Left hindlimb (tissue), 1 donor: ENCODE measurements at places on chromosomes 1 and 21.

GRCh38 chr1:27350663-27351540, 9.1 kb downstream of the SYTL1 start:
- no peak for DNase-seq

DNA sequence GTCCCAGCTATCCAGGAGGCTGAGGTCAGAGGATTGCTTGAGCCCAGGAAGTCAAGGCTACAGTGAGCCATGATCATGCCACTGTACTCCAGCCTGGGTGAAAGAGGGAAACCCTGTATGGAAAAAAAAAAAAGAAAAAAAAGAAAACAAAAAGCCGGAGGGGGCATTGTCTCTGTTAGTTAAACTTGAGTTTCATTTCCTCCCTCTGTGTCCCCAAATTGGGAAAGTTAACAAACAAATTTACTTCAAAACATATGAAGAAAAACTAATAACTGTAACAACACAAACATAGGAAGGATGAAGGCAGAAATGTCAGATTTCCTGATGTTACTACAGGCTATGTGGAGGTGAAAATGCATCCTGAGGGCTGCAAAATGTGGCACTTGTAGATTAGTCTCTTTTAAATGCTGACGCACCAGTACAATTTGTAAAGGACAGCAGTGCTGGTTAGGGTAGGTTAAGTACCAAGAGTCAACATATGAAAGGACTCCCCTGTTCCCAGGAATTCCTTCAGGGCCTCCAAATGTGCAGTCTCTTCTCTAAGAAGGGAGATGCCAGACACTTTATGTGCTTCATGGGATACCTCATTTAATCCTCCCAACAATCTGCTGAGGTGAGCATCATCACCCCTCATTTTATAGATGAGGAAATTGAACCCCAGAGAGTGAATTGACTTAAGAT, 52.9 kb downstream of the DEGS1 start:
- no peak for DNase-seq

DNA sequence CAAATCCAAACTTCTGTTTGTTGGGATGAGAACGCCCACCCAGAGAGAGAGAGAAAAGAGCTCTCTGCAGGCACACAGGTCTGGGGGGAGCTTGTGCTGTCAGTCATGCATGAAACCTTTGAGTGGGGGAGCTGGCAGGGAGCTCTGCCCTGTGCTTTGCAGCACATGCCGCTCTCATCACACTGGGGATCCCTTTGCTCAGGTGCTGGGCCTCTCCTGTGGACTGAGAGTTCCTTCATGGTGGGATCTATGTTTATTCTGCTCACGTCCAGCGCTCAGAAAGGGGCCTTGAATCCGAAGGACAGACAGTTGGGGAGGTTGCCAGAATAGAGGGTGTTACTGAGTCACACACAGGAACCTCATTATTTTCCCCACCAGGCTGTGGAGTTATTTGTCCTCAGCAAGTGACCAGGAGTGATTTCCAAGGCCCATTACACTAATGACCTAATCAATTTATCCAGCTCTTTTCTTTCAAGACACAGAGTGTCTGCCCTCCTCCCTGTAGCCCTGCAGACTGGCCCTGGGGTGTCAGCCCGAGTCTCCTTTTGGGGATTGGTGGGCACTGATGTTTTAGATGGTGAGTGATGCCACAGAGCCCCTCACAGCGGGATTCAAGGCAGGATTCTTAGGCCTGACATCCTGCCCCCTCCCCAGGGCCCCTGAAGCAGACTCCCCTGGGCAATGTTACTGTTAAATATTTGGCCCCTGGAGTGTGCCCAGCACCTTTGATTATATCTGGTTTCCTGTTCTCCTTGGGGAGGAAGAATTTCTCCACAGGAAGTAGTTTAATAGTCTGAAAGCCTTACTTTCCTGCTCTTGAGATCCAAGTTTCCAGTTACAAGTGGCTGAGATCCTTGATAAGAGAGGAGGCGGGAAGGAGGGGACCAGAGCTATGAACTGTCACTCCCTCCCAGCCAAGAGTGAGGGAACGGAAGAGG, 22.3 kb downstream of the MYBPH start:
- no peak for DNase-seq

- no peak for DNase-seq
Observed at GRCh38 chr1:215569986-215570824, 3.1 kb downstream of the KCTD3 start.

DNA sequence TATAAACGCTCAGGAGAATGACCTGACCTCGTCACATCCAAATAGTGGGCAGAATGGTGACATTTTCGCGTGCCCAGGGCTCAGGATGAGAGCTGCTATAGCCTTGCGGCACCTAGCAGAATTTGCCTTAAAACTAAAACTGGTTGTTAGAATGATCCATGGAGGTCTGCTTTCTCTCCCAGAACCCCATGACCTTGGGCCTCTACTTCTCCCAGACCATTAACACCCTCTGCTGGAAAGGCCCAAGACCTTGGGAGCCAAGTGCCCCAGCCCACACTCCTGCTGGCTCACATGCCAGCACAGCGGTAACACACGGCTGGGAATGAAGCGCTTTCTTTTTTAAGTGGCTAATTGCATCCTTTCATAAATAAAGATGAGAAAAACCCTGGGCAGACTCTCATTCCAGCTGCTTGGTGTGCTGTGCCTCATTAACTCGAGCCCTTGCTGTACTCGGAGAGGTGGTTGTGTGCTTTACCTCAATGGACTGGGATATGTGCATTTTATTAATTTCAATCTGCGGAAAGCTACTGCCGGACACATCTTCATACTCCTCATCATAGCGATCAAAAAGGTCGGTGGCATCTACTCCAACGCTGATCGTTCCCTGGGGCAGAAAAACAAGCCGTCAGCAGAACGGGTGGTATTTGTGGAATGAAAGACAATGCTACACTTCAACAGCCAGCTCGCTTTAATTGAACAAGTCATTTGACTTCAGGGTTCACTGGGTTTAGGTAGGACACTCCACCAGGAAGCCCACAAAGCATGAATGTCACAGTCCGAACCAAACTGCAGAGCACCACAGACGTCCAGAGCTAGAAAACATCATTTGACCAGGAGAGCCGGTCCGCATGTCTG, 29.0 kb downstream of the THAP3 start:
- DNase-seq: no peak

DNA sequence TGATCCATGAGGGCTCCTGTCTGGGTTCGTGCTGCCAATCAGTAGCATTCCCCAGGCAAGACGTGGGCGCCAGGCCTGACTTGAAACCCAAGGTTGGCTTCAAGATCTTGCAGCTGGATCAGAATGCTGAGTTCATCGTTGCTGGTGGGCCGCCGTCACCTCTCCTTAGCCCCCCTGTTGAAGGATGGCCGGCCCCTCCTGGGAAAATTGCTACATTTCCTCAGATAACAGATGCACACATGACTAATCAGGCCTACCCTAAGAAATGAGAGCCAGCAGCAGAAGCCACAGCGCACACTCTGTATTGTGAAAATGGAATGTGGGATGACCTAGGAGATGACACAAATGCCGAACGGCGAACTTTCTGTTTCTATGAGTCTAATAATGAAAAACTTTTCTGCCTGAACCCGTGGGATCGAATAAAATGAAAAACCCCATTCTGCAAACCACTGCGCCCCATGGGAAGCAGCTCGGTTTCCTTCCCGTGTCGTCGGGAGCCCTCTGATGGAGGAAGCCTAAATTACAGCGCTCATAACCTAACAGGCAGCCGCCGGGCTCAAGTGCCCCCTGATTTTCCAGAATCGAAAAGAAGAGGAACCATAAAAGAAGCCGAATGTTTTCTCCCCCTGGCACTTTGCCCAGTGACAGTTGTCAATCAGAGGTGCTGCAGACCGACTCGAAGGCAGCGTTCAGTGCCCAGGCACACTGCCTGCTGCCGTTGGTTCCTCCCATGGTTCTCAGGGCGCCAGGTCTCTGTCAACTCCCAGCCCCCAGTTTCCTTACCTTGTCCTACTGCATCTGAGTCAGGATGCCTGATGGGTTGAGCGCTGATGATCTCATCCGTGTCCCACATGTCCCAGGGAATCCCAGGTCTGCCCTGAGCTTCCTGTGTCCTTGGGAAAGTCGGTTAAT, 38.2 kb upstream of the H6PD start:
- peak; percentile 67 for DNase-seq

DNA sequence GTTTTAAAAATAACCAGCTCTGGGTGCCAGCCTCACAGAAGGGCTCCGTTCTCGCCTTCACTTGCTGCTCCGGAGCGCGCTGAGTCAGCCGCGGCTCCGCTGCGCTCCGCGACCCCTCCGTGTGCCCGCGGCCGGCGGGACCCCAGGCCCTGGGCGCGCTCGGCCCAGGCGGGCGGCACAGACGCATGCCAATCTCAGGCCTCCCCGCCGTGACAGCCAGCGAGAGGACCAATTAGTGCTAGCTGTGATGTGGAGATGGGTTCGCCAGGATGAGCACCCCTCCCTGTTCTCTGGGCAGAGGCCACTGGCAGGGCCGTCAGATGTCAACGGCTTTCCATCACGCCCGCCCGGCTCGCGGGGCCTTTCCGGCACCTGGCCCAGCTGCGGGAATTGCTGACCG, 293.8 kb downstream of the SPATA17 start:
- DNase-seq: no peak

GRCh38 chr1:168520832-168521231, 23.0 kb downstream of the XCL2 start:
- no peak for DNase-seq

- DNase-seq: no peak
Observed at GRCh38 chr1:215377746-215378145, 189.4 kb upstream of the KCTD3 start.

DNA sequence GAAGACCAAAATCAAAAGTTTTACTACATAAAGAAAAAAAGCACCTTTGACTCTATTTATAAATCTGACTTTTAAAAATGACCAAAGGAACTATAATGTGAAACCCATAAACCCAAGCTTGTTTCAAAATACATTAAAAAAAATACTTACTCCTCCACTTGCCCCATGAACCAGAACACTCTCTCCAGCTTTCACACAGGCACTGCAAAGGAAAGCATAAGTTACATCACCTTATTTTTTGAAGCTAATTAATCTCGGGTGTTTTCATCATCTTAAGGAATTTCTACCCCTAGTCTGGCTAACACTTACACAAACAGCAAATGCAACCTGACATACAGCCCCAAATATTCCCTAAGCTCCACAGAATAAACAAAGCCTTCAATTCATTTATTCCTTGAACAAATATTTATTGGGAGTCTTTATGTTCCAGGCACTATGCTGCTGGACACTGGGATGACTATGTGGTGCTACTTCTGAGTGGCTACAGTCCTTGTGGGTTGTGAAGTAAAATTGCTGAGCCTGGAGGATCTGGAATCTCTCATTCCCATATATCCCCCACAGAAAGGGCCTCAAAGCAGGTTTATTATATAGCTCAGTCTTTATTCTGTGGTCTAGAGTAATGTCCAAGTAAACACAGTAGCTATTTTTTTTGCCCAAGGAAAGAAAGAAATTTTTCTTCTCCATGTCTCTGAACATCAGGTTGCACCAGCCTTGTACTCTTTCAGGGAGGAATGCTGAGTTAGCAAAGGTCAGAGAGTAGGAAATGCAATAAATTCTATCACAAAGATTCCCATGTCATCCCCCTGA, 18.2 kb downstream of the CRYZ start:
- no peak for DNase-seq

- DNase-seq: peak; percentile 37
Observed at GRCh38 chr1:240706150-240706935, 94.4 kb upstream of the GREM2 start.

DNA sequence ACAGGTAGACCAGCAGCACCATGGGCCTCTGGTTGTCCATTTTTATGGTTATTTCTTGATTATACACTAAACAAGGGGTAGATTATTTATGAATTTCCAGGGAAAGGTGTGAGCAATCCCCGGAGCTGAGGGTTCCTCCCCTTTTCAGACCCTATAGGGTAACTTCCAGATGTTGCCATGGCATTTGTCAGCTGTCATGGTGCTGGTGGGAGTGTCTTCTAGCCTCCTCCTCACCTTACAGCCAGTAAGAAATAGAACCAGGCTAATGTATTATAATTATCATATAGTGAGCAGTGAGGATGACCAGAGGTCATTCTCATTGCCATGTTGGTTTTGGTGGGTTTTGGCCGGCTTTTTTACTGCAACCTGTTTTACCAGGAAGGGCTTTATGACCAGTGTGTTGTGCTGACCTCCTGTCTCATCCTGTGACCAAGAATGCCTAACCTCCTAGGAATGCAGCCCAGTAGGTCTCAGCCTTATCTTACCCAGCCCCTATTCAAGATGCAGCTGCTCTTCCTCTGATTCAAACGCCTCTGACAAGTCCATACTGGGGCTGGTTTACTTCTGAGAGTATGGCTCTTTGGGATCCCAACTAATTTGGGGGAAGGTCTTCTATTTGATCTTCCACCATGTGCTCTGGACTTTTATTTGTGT, 13.5 kb upstream of the TINAGL1 start:
- no peak for DNase-seq

DNA sequence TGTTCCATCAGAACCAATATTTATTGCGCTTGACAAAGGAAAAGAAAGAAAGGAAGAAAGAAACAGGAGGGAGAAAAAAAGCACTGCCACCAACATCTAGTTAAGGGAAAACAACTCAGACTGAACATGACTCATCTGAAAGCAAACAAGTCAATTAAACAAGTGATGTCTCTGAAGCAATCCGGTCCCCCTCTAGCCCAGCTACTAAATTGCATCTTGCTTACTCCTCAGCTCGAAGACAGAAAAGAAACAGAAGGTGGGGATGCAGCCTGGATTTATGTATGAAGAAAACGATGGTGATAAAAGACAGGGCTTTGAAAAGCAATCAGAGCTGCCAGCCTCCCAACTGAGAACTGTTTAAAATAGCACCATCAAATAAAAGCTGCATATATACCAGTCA, 188.2 kb downstream of the OMA1 start:
- DNase-seq: no peak

- no peak for DNase-seq
Observed at GRCh38 chr1:244192325-244192724, 141.2 kb downstream of the ZBTB18 start.

DNA sequence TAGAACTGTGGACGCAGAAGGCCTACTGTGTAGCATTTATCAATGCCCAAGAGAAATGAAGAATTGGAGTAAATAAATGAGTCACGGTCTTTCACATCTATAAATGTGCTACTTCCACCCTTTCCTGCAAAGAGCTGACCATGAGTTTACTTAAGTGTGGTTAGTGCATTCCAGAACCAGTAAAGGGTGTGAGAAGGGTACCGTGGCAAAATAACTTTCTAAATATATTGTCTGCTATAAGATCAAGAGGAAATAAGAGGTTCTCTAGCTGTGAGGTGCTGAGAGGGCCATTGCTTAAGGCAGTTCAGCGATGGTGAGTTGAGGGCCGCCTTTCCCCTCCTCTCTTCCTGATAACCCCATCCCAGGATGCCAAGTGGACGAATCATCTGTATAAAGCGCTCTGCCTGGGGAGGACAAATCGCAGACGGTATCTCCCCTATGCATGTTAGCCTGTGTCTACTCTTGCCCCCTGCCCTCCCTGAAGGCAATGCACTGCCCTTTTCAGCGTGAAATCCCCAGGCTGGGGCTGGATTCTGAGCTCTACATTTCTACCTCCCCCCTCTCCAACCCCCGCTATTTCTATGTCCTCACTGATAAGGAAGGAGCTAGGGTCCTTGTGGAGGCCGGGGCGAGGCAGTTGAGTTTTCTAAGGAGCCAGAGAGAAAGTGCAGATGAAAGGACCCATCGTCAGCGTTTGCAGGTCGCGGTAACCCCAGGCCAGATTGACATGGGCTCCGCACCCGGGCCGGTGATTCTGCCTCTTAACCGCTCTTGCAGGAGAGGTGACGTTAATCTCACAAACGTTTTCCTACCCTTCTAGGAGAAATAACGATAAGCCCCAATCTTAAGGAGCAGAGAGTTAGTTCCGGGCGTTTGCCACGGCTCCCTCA, 1.5 kb upstream of the NCAM2 start:
- DNase-seq: no peak

GRCh38 chr1:15187175-15188129, 33.9 kb downstream of the TMEM51 start:
- no peak for DNase-seq

GRCh38 chr1:79472067-79472656, 465.6 kb upstream of the ADGRL4 start:
- no peak for DNase-seq
